ENCODE measurements at places on chromosomes 3 and 15. TPM values are rescaled to one million over a fixed set of nuclear protein-coding genes. Genes with fewer than 3 reads are reported as not detected.

Gene SEMA6D
- 5.6 TPM for total RNA-seq

Gene PLCB2
- 7.2 TPM for total RNA-seq

Gene CNTN6
- not detected for total RNA-seq

Gene LEKR1
- 0.68 TPM for total RNA-seq

All from sigmoid colon (tissue), 7 donors.